Foreskin fibroblast (primary cell): ENCODE measurements at places on chromosomes 4 and X.

DNA sequence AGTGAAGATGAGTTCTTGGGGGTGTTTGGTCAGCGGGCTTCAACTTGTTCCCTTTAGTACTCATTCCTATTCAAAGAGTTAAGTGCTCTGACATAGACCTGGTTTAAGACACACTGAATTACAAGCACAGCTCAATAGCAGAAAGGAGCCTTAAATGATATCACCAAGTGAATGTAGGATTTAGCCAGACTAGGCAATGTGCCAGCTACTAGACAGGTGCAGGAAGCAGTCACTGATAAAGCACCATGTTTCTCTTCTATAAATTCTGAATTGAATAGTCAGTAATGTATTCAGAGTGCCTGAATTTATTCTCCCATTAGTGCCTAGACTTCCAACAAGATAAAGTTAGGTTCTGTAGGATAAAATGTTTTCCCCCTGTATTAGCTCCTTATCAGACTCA, 63.6 kb downstream of the ASB9 start:
- DNase-seq, result no peak

DNA sequence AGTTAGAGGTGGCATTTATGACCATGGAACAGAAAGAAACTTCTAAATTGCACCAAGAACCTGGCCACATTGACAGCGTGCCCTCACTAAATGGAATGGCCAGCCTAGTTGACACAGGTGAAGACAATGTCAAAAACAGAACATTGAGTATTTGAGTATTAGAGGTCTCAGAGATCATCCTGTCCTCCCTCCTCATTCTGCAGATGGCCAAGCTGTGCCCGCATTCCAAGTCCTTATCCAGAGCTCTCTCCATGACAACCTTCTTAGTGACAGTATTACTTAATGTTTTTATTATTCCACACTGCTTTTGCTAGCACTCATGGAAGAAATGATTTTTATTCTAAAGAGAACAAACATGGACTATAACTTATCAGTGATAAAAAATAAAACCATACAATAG, 9.9 kb upstream of the CCDC110 start:
- DNase-seq, result no peak

- peak; percentile 59 for DNase-seq
Observed at GRCh38 chrX:10158279-10159144, 1.7 kb downstream of the CLCN4 start.

- no peak for DNase-seq
Observed at GRCh38 chrX:43224496-43224895, 431.6 kb upstream of the MAOA start.

GRCh38 chrX:49176421-49177326, 5.0 kb downstream of the PLP2 start:
- no peak for DNase-seq

DNA sequence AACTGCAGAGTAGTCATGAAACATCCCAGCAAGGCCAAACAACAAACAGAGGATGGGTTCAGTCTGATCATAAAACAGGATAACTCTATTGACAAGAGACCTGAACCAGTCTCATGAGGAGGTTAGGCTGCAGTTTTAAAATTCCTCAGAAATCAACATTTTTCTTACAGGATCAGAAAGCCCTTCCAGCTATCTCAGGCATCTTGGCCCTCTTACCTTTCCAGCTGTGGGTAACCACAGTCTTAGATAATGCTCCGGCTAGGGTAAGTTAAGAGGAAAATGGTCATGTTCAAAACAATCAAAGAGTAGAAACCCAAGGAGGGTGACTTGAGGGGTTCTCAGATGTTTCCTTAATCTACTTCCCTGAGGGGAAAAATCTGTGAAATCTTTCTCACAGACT, 5.1 kb downstream of the CTSO start:
- no peak for DNase-seq

DNA sequence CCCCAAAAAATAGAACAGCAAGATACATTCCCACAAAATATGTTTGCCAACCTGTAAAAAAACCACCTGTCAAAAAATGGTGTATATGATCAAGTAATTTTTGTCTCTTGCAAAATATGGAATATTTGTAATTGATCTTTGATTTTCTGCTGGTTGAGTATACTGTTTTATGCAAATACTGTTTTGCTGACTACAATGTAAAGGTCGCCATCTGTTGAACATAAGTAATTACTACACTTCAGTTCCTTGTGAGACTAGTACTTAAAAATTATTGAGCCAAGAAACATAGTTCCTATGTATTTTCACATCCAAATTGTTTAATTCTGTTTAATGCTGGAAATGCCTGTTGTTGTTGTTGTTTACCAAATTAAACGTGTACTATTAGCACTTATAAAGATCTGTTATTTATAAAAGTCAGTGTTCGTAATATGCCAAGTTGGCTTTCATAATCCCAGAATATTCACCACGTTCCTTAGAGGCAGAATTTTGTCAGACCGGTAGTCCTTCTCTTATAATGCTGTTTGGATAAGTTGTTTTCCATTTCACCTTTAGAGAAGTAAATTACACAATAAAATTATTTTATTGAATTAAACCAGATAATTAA, 144.2 kb downstream of the PDLIM5 start:
- DNase-seq, result peak; percentile 67

GRCh38 chr4:154126276-154126675, 337.4 kb upstream of the SFRP2 start:
- peak; percentile 38 for DNase-seq

GRCh38 chr4:139908636-139909437, 243.2 kb downstream of the MGST2 start:
- no peak for DNase-seq

GRCh38 chr4:148850257-148850995, 408.2 kb upstream of the NR3C2 start:
- no peak for DNase-seq

- DNase-seq, result no peak
Observed at GRCh38 chrX:130604882-130605281, 203.1 kb downstream of the RBMX2 start.

DNA sequence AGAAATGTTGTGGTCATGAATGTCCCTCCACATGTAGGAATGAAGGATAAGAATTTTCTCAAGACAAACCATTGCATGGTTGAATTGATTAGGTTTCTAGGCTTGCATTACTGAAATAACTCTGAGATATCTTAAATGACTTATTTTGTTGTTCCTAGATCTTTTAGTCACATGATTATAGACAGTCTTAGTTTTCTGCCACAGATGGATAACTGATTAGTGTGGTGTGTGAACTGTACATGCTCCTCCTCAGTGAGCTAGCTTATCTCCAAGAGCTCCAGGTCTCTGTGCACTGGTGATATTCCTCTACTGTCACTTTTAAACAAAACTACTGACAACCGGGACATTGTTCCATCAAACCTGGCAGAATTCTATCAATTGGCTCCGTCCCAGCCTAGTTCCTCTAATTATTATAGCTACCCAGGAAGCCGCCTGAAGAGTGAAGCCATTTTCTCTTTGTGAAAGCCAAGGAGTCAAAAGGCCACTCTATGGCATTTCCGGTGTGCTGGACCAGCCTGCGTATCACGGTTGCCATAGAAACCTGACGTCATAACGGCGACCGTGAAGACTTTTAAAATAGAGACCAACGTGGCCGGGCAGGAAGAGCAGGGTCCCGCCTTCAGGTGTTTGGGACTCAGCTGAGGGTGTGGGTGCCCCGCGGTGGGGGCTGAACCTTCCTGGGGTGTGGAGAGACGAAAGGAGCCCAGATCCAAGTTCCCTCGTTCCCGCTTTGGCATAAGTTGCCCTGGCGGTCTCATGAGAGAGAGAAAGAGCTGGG, 28.1 kb downstream of the BEX3 start:
- peak; percentile 86 for DNase-seq

GRCh38 chr4:84159762-84160161, 339.3 kb downstream of the NKX6-1 start:
- no peak for DNase-seq

DNA sequence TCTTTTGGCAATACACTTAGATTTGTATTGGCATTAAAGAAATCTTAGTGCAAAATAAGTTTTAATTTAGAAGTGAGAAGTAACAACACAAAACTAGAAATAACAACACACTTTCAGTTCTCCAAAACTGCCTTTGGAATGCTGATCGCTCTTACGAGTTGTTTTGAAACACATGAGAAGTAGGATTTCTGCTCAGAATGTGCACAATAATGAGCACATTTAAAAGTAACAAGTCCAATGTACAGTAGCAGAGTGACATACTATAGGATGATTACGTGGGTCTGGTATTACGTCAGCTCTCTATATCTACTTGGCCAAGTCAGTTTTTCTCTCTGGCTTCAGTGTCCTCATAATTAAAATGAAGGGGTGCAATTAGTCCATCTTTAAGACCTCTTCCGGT, 164.8 kb downstream of the CHM start:
- DNase-seq, result no peak

DNA sequence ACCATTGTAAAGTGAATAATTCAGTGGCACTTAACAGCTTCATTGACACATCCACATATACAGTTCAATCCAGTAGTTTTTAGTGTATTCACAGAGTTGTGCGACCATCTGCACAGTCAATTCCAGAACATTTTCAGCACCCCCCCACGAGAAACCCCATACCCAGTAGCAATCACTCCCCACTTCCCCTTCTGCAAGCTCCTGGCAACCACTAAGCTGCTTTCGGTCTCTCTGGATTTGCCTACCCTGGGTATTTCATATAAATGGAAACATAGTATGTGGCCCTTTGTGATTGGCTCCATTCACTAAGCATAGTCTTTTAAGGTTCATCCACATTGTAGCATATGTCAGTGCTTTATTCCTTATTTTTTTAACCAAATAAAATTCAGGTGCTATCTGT, 10.0 kb downstream of the MSL3 start:
- DNase-seq, result no peak

DNA sequence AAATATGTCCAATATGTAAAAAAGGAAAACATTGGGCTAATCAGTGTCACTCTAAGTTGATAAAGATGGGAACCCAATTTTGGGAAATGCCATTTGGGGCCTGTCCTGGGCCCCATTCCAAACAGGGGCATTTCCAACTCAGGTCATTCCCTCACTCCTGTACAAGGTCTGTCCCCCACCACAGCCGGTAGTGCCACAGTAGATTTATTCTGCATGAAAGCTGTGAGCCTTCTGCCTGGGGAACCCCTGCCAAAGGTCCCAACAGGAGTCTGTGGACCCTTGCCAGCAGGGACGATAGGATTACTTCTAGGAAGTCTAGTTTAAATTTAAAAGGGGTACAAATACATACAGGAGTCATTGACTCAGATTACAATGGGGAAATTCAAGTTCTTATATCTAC, 317.6 kb upstream of the GNPDA2 start:
- DNase-seq, result no peak

- no peak for DNase-seq
Observed at GRCh38 chr4:153485860-153486259, 19.7 kb downstream of the TMEM131L start.

GRCh38 chr4:8579526-8580320, 469 bp upstream of the GPR78 start:
- DNase-seq, result no peak

DNA sequence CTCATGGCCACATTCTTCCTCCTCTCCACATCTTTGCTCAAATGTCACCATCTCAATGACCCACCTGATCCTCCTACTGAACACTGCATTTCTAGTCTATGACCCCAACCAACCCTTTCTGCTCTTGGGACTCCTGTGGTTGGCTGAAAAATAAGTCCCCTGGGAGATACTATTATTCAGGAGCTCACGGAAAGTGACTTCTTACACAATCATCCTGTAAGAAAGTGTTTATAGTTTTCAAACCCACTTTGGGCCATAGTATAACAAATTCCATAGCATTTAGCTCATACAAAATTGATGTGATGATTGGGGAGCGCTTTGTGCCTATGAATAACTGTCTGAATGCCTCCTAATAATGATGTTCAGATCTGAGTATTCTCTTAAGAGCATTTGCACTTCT, 161.4 kb upstream of the HS3ST1 start:
- DNase-seq, result no peak

- no peak for DNase-seq
Observed at GRCh38 chr4:187125062-187125461, 401.4 kb upstream of the FAT1 start.

DNA sequence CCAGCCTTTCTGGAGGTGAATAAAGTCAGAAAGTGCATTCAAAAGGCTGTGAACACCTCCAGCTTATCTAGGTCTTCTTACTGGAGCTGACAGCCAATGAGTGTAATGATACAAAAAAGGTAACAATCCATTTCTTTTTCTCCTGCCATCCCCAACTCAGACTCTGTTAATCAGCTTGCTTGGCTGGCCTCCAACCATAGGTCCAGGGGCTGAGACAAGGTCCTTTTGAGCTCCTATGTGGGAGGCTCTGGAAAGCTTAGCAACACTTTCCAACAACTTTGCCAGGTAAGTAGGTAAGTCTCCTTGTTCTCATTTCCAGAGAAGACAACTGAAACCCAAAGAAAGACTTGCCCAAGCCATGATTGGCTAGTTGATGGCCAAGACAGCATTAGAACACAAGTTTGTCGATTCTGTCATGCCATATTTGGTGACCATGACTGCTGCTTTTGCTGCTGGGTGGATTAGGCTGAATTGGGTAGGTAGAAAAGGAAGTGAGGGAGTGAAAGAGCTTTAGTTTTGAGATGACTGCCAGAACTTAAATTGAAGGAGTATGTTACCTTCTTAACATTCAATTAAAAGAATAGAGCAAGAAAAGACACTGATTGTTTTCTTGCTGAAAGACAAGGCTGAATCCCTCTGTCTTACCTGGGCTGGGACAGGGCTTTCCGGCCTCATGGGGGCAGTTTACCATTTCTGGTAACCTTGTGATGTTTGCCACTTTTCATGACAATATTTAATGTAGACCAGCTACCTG, 22.8 kb downstream of the VSIG4 start:
- no peak for DNase-seq

DNA sequence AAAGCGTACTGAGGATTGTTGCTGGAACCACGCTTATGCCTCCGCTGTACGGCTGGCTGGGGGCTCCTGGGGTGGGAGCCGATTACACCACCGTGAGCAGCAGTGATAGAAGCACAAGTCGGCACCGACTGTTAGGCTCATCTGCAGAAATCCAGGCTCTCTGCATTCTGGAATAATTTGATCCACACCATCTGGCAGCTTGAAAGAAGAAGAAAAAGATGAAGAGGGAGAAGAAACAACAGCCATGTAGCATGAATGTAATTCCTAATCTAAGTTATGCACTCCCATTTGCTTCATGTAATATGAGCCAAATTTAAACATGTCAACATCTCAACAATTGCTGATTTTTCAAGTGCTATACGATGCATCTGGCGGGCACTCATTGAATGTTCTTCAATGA, 84.6 kb upstream of the DHX15 start:
- no peak for DNase-seq
